Stimulated activated CD4-positive, alpha-beta T cell treated with anti-CD3 and anti-CD28 coated beads, Interleukin-15, amount 100 ng/mL, for 1 hour (primary cell): ENCODE measurements at places on chromosomes 13 and 19.

GRCh38 chr19:48961051-48961649 lies 4.0 kb upstream of the FTL start:
- no peak for DNase-seq

DNA sequence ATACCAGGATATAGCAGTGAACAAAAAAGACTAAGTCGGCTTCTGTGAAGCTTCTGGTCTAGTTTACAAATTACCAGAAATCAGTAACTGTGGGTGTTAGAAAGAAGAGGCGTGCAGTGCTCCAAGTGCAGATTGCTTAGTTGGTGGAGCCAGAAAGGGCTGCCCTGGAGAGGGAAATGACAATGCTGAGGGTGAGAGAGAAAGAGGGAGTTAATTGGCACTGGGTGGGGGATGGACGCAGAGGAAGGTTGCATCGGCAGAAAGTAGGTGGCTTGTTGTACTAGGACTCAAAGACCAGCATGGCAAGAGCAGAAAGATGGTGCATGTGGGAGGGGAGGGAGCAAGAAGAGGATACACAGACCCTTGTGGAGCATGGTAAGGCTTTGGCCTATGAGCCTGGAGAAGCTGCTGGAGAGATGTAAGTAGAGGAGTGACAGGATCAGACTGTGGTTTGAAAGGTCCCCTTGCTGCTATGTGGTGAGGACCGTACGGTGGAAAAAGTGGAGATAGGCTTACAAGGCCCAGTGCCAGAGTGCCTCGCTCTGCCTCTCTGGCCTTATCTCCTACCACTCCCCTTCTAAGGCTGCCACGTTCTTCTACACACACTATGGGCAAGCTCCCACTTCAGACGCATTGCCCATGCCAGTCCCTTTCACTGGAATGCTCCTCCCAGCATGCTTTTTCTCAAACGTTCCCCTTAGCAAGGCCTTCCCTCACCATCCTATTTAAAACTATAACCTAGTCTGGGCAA lies 13.5 kb downstream of the SMG9 start:
- DNase-seq, result no peak

GRCh38 chr13:42649141-42649540 lies 75.2 kb downstream of the TNFSF11 start:
- DNase-seq, result no peak

- no peak for DNase-seq
Observed at GRCh38 chr13:113545931-113546516, 38.5 kb upstream of the TFDP1 start.

DNA sequence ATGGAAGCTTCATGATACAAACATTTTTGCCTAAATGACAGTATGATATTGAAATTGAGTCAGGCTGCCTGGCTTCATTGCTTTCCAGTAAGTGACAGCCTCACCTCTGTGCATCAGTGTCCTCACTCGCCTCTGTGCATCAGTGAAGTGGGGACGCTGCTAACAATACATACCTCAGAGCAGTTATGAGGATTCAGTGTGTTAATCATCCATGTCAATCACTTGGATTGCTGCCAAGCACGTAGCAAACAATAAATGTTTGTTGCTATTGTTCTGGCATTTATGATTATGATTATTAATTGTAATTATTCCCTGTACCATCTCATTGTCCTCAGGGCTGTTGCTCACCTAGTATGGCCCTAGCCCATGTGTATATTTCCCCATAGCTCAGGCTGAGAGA lies 8.8 kb downstream of the PPP2R1A start:
- no peak for DNase-seq

- no peak for DNase-seq
Observed at GRCh38 chr19:57511484-57511883, 11.7 kb downstream of the ZNF773 start.

- DNase-seq, result no peak
Observed at GRCh38 chr13:100519626-100520025, 69.0 kb downstream of the GGACT start.

GRCh38 chr19:50559636-50560035 lies 8.6 kb downstream of the LRRC4B start:
- no peak for DNase-seq

DNA sequence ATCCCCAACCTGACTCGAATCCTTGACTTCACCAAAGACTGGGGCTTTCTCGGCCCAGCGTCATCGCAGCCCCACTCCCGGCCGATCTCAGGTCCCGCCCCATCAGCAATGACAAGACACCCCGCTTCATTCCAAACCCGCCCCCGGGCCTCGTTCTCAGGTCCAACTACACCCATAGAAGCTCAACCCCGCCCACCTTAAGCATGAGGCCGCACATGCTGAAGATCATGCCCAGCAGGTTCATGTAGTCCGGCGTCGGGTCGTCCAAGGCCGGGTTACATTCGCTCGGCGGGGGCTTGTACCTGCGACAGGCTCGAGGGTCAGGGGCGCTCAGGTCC lies 2.3 kb downstream of the WDR83 start:
- DNase-seq, result peak; percentile 29

GRCh38 chr13:65660731-65661130 lies 1569.4 kb downstream of the PCDH9 start:
- DNase-seq, result no peak

GRCh38 chr13:112073245-112074138 lies 6.5 kb downstream of the SOX1 start:
- DNase-seq, result no peak

- DNase-seq, result no peak
Observed at GRCh38 chr13:50783066-50783465, 60.4 kb downstream of the DLEU7 start.

GRCh38 chr19:1944088-1944915 lies 3.3 kb downstream of the CSNK1G2 start:
- DNase-seq, result no peak

GRCh38 chr13:103734837-103735236 lies 668.6 kb upstream of the SLC10A2 start:
- DNase-seq, result no peak

GRCh38 chr19:51478381-51479234 lies at the start of gene CEACAM18:
Gene CEACAM18, plus strand, starts transcription at chr19:51478539.
- DNase-seq, result no peak

DNA sequence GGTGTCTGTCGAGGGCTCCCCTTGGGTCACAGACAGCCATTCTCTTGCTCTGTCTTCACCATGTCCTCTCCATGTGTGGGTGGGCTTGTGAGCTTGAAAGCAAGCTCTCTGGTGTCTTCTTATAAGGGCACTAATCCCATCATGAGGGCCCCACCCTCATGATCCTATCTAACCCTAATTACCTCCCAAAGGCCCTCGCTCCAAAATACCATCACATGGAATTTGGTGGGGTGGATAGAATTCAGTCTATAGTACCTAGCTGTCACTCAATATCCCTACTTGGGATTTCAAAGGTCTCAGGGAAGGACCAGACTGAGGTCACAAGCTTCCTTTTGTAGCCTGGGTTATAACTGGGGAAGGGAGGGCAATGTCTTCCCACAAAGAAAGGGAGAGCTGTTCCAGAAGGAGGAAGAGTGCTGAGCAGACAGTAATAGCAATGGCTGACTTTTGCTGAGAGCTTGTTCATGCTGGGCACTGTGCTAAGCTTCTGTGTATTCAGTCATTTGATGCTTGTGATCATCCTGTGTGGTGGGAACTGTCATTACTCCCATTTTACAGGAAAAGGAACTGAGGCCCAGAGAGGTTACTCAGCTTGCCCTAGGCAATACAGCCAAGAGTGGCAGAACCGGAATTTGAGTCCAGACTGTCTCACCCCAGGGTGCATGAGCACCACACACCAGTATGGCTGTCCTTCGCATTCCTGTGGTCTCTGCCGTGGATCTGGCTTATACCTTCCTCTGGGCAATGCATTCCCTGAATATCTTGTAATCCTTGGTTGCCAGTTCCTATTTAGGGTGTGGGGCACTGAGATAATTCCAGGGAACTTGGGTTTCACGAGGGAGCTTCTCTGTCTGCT lies 8.2 kb downstream of the FXYD5 start:
- no peak for DNase-seq

- no peak for DNase-seq
Observed at GRCh38 chr19:38531515-38531914, 86.2 kb downstream of the MAP4K1 start.

DNA sequence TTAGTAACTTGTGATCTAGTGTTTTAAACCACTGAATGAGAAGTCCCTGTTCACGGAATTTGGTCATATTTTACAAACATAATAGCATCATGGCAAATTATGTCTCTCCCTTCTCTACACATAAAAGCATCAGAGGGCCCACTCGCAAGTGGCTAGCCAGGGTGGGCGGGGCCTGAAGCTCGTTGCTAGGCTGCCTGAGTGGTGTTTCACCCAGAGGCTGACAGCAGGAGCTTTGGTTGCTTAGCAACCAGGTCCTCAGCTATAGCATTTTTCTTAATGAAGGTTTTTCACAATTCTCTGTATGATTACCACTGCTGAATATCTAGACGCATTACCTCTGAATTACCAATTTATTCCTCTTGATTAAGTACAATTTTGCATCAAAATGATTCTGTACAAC lies 126.5 kb downstream of the NALCN start:
- no peak for DNase-seq

GRCh38 chr13:93029536-93029935 lies 197.1 kb upstream of the GPC6 start:
- no peak for DNase-seq

- no peak for DNase-seq
Observed at GRCh38 chr13:80199585-80200292, 141.2 kb downstream of the SPRY2 start.

DNA sequence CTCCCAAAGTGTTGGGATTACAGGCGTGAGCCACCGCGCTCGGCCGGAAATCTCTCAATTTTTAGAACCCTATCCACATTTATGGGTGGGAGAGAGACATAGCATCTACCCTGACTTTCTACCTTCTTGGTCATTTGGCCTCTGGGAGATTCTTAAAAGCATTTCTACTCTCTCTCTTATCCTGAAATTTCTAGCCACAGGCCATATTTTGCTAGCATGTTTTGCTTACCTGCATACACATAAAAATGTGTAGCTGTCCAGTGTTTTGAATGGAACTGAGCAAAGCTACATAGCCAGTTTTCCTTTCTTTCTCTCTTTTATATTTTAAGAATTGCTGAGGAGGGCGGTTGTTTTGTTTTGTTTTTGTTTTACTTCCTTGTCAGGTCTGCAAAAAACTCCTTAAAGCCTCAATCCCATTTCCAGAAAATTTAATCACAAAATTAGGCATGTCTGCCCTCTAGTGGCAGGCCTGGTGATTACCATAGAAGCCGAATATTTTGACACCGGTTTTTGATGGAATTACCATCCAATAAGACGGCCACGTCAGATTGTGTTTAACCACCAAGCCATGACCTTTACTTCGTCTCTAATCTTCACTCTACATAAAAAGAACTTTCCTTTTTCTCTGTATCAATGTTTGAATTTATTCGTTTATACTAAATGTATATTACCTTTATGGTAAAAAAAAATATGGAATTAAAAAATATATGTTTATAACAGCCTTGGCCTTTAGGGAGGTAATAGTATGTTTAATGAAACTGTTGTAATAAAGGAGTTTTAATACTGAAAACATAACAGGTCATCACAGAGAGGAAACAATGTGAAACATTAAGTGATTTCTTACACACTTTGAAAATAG lies 34.4 kb upstream of the OXGR1 start:
- DNase-seq, result peak; percentile 7

GRCh38 chr13:29754473-29754806 lies 96.0 kb downstream of the UBL3 start:
- no peak for DNase-seq

- no peak for DNase-seq
Observed at GRCh38 chr13:110130431-110130830, 176.5 kb downstream of the COL4A1 start.

DNA sequence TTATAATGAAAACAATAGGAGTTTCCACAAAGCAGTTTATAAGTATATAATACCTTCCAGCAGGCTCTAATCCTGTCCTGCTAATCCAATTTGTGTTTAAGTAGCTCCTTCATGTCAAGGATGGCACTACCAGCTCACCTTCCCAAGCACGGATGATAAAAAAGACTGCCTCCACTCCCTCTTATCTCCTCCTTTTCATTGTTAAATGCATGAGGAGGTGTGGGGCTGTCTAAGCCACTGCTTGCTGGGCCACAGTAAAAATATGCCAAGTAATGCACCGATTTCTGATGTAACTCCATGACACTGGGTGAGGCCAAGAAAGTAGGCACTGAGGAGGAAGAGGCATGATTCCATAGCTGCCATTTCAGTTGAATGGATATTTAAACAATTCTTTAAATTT lies 193.1 kb downstream of the ZIC5 start:
- DNase-seq, result no peak

GRCh38 chr19:36060430-36060829 lies 5.7 kb downstream of the WDR62 start:
- DNase-seq, result peak; percentile 7

GRCh38 chr13:30714629-30715371 lies 20.5 kb upstream of the ALOX5AP start:
- no peak for DNase-seq

DNA sequence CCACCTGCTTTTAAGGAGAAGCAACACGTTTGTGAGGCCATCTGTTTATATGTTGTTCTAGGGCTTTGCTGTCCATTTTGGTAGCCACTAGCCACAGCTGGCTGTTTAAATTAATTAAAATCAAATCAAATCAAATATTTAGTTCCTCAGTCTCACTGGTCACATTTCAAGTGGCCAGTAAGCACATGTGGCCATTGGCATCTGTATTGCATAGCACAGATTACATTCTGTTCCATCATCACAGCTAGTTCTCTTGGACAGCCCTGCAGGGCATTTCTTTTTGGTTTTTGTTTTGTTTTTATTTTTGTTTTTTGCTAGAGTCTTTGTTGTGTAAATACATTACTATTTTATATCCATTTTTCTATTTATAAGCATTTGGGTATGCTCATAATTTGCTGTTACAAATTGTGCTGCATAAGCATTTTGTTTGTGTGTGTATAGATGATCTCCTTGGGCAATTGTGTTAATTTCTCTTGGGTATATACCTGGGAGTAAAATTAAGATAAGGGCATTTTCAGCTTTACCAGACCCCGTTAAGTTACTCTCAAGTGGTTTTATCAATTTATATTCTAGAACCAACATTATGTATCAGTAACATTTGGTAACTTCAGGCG lies 31.3 kb downstream of the SAE1 start:
- DNase-seq, result no peak

DNA sequence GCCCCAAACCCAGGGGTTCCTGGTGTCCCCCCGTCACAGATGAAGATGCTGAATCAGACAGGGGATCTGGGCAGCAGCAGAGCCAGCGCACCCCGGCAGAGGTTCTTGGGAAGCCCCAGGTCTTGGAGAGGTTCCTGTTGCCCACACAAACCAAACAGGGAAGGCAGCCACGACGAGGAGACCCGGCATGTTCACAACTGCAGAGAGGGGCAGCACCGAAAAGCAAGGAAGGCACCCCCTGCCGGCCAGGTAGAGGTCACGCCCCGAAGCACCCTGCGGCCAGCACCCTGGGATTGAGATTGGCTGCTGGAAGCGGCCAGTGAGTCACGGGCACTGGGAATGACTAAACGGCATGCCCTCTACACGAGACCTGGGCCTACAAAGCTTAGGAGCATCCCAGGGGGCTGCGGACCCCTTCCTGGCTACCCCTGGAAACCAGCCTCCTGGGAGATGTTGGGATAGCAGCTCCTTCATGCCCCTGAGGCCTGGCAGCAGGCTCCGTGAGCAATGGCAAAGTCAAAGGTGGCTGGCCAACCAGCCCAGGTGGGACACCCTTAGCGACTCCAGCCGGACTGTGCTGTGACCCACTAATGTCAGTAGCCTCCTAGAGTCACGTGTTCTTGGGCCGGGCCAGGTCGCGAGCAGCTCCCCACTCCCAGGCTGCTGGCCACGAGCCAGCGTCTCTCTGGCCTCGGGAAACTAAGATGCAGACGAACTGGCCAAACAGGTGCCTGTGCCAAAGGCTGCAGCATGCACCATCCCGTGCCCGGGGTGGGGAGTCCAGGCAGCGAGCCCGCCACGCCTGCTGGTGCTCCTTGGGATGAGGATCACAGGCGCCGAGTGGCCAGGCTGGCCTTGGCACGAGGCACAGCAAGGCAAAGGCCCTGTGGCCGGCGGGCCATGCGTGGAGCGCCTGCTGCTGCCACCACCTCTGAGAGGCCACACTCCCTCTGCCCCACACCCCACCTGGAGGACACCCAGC lies 43.2 kb downstream of the MLLT1 start:
- DNase-seq, result no peak
